ENCODE measurements at places on chromosomes 6 and 20. TPM values are rescaled to one million over a fixed set of nuclear protein-coding genes. Genes with fewer than 3 reads are reported as not detected.
A peak's percentile ranks its signal among the peaks of the same experiment; 100 is the strongest.

DNA sequence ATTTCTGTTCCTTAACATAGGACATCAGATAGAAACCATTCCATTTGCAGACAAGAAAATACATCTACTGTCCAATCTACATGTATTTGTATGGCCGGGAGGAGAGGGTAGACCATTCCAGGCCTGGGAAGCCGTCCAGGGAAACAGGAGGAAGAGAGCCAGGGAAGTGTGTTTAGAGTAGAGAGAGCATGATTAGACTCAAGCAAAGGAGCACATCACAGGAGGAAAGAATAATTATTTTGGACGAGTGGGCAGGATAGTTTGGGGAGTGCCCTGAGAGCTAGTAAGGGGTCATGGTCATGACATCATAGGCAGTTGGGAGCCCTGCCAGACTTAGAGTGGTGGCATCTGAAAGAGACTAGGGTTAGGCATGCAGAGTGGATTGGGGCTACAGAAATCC is 250.0 kb downstream of the HIVEP2 start:
- DNase-seq: peak; percentile 35

APOM gene
- 1.4 TPM for total RNA-seq

HIVEP2 gene
- 11.1 TPM for total RNA-seq

BMP6 gene
- total RNA-seq: 0.28 TPM

GRCh38 chr6:67112120-67112519 is 1405.1 kb upstream of the EYS start:
- no peak for DNase-seq
